Activated gamma-delta T cell treated with Interleukin-2 at 50 U/mL for 16 hours (primary cell): ENCODE measurements at places on chromosomes 12 and 14.

GRCh38 chr12:111366583-111366982 lies 2.3 kb downstream of the PHETA1 start:
- no peak for DNase-seq

- no peak for DNase-seq
Measured at GRCh38 chr12:87775051-87775450, 254.2 kb downstream of the C12orf50 start.

DNA sequence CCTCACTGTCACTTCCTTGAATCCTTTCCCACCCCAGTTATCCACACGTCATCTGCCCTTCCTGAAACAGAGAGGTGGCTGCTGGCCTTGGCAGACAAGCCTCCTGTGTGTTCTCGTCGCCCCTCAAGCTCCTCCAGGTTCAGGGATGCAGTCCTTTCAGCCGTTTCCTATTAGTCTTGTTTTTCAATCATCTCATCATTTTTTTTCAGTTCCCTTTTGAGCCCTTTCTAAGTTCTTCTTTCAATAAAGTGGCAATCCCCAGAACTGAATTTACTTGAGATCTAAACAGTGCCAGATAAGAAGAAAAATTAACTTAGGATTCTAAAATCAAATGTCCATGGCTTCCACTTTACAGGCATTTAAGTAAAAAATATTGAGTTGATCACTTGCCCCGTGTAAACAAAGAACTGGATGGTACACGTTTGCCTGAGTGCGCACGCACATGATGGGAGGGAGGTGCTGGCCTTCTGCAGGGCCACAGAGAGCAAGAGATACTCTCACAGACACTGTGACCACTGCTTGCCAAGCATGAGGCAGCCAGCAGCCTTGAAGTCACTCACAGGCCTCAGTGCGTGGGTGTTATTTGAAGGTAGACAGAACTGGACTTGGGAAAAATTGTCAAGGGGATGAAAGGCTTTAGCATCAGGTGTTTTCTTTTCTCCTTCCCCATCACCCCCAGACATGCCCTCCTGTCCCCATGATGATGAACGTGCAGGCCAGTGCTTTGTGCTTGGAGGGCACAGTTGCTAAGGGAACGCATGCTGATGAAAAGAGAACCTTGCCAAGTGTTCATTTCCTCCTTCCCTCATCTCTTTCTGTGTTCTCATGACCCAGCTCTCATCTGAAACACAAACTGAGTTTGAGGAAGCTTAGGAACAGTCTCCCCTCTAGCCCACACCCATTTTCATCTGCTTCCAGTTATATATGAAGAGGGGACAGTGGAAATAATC lies 408.3 kb downstream of the EGLN3 start:
- no peak for DNase-seq

DNA sequence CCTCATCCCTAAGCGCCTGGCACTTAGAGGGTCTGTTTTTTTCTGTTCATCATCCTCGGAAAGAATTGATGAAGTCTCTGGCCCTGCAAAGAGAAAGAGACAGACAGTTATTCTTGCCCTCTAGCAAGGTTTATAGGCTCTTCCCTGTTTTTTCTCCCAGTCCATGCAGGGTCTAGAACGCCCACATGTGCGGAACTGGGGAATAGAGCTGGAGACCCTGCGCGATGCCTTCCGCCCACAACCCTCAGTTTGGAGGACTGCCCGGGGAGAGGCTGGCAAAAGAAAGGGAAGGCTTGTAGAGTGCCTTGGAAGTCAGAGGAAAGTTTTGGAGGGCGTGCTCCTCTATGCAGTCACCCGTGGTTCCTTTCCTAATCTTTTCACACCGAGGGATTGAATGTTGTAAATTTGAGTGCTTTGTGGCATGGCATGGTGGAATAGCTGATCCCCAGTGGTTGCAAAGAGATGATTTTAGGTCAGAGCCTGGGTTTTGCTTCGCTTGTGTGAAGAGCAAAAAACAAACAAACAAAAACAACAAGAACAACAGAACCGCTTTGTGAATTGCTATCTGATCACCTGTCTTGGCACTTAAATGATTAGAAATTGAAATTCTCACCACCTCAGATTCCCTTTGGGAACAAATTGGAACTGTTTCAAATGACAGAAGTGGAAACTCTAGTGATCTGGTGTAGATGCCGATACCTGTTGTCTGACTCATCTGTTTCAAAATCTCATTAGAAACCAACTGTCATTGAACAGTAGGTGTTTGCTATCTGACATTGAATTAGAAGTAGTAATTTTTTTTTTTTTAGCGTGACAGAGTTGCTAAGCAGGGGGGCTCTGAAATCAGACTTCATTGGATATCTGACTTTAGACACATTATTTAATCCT lies 947 bp downstream of the GAS2L3 start:
- no peak for DNase-seq

DNA sequence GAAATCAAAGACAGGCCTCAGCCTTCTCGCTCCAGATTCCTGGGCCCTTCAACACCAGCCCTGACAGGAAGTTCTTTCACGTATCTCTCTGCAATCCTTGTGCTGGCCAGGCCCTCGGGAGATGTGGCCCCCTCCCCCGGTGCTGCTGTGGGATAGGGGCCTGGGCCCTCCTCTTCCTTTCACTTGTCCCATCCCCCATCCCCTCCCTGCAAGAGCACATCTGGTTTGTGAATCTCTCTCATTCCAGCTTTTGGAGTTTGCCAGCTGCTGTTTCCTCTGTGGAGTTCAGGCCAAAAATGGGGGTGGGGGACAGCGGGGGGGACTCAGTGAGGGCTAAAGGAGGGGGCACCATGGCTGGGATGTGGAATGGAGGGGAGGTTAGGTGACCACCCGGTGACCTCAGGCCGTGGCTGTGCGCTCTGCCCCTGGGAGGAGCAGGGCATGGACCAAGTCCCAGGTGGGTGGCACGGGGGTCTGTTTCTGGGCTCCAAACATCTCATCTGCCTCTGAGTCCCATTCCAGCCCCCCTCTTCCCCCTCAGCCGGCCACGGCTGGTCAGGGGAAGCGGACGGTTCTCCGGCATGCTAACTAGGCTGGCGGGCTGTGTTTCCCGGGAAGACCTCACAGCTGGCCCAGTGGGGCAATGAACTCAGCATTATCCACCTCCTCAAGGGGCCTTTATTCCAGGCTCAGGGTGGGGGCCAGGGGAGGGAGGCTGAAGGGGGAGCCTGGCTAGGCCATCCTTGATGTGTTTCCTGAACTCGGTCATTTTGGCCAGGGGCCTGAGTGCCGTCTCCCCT lies 7.4 kb downstream of the LRP1 start:
- DNase-seq = no peak

DNA sequence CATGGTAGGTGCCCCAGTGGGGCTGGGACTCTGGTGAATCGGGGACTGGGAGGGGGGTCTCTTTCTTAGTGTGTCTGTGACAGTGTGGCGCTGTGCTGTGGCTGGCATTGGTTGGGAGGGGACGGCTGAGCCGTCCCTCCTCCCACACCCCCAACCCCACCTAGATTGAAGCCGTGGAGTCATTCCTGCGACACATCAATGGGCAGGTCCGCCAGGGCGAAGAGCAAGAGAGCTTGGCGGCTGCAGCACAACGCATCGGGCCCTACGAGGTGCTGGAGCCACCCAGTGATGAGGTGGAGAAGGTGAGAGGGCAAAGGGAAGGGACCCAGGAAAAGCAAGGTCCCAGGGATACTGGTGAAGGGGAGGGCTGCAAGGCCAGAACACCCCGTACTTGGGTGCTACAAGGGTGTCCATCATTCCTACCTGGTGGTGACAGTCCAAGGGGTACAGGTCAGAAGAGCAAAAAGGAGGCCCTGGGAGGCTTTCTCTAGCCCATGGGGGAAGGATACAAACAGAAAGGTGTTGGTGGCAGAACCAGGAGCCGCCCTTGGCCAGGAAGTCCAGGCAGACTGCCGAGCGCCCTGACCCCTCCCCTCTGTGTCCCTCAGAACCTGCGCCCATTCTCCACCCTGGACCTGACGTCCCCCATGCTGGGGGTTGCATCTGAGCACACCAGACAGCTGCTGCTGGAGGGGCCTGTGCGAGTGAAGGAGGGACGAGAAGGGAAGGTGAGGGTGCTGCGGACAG lies 7.4 kb downstream of the PLEKHG6 start:
- DNase-seq = no peak

DNA sequence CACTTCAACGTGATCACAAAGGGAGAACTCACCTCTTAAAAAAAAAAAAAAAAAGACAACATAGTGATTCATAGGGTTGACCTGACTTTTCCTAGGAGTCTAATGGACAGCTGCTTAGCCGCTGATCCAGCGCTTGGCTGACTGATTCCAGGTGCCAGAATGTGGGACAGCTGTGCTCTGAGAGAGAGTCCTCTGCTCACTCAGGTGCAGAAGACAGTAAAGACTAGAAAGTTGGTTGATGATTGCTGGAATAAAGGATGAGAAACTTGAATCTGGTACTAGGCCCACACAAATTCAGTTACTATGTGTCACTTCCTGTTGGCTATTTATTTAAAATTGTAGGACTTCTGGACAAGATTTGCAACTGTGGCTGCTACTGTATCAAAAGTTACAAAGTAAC lies 229.4 kb downstream of the CHST11 start:
- no peak for DNase-seq

- peak; percentile 6 for DNase-seq
Measured at GRCh38 chr14:50520947-50521815, 11.2 kb downstream of the MAP4K5 start.

DNA sequence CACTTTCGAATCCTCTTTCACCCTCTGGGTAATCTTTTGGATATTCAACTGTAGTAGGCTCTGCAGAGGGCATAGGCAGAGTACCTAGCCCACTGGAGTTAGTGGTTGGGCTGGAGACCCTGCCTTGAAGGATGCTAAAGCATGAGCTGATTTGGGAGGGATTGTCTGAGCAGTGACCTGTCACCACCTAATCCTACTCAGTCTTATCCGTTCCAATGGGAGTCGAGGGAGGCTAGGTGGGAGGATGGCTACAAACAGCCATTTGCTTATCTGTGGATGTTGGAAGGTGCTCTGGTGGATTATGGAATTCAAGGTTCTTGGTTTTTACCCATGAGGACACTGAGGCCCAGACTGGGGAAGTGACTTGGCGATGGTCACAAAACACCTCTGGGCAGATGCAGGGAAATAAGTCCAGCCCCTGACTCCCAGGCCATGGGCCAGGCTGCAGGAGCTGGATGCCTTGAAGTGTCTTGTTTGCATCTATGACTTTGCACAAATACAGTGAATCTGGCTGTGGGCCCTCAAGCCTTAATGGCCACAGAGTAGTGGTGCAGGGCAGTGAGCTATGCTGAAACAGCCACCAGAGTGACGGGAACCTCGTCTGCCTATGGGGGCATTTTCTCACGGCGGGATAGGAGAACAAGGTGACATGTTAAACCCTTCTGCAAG lies 3.7 kb downstream of the KMT5A start:
- DNase-seq = no peak

DNA sequence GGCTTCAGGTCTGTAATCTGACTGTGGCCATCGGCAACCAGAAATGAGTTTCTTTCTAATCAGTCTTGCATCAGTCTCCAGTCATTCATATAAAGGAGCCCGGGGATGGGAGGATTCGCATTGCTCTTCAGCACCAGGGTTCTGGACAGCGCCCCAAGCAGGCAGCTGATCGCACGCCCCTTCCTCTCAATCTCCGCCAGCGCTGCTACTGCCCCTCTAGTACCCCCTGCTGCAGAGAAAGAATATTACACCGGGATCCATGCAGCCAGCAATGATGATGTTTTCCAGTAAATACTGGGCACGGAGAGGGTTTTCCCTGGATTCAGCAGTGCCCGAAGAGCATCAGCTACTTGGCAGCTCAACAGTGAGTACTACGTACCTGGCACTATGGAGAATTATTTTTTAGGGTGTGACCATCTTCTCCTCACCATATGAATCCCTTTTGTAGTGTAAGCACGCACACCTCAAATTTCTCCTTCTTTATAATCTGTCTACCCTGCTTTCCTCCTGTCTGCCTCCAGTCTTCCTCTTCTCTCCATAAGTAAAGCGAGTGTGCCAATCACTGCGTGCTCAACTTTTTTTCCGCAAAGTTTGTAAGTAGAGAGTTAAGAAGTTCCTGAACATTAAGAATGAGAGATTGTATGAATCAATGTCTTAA lies at the start of gene TPH2:
TPH2 (plus strand) TSS at position 118 of the 658 bp plus-strand sequence; CDS start at position 260, 142 bp downstream.
- DNase-seq = peak; percentile 4

DNA sequence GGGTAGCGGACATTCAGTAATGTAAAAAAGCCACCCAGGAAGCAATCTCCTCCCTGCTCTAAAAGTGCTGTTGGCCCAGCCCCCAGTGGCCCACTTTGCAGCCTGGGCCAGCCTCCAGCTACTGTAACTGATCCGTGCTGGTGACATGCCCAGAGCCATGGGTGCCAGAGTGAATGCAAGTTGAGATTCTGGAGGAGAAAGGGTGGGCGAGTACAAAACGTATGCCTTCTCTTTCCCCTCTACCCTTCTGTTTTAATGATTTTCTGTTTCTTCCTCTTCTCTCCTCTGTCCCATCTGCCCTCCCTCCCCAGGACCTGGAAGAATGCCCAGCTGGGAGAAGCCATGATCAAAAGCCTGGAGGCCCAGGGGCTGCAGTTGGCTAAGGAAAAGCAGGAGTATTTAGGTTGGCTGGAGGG lies 16.9 kb downstream of the PLEKHD1 start:
- no peak for DNase-seq
